Forelimb muscle (tissue), 1 donor: ENCODE measurements at places on chromosomes 16 and 17. TPM values are rescaled to one million over a fixed set of nuclear protein-coding genes. Genes with fewer than 3 reads are reported as not detected.
A peak's percentile ranks its signal among the peaks of the same experiment; 100 is the strongest.

CRYBA1 gene
- not detected for polyA plus RNA-seq

DNA sequence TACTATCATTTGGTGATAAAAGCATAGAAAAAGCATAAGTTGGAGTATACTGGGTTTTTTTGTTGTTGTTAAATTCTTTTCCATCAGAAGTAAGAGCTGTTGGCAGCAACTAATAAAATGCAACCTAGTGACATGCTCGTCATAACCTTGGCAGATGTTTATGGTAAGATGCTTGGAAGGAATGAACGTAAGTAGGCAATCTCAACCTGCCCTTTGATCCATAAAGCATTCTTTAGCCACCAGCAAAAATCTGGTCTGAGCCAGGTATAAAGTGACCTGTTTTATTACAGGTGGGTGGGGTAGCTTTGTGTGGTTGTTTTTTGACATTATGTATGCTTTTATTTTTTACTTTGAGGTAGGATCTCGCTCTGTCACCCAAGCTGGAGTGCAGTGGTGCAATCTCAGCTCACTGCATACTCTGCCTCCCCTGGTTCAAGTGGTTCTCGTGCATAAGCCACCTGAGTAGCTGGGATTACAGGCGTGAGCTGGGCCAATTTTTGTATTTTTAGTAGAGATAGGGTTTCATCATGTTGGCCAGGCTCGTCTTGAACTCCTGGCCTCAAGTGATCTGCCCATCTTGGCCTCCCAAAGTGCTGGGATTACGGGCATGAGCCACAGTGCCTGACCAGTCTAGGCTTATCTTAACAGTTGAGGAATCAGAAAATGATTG is 22.0 kb downstream of the WSB1 start:
- DNase-seq = no peak

GRCh38 chr16:4924593-4925292 is 12.2 kb downstream of the PPL start:
- no peak for DNase-seq

- DNase-seq = no peak
Observed at GRCh38 chr16:56370185-56370874, 55.0 kb downstream of the AMFR start.

DNA sequence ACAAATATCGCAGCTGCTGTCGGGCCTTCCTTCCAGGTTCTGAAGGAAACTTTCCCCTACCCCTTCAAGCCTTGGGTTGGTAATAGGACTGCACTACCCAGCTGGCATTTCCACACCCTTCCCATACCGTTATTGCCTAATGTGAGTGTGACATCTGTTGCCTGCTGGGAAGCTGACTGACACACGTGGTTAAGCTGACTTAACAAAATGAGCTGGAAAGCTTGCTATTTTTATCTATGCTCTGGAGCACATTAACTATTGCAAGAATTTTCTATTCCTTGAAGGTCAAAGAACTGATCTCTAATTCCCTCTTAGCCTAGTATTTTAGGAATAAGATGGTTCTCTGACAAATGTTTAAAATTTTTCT is 79.5 kb downstream of the PMP22 start:
- peak; percentile 46 for DNase-seq

- DNase-seq = no peak
Observed at GRCh38 chr17:49546546-49547535, 28.8 kb upstream of the NXPH3 start.
